ENCODE measurements at places on chromosomes 12 and 14. TPM values are rescaled to one million over a fixed set of nuclear protein-coding genes. Genes with fewer than 3 reads are reported as not detected.
A peak's percentile ranks its signal among the peaks of the same experiment; 100 is the strongest.

GRCh38 chr12:2806700-2807099 is 5.8 kb upstream of the ITFG2 start:
- H3K27me3 ChIP-seq = no peaks in the 10 kb centered on the region
- peaks cover 20% of the 10 kb centered on the region for H3K36me3 ChIP-seq
- H3K27ac ChIP-seq = no peak overlapping the region
- H3K4me3 ChIP-seq = no peak overlapping the region
- peaks cover 14% of the 10 kb centered on the region for H3K4me1 ChIP-seq

- DNase-seq = no peak
- no peak overlapping the region for H3K27ac ChIP-seq
- no peak overlapping the region for H3K4me3 ChIP-seq
- no peaks in the 10 kb centered on the region for H3K27me3 ChIP-seq
- H3K4me1 ChIP-seq = peaks cover 25% of the 10 kb centered on the region
Measured at GRCh38 chr14:61430066-61430757, 108.8 kb downstream of the PRKCH start.

- no peaks in the 10 kb centered on the region for H3K4me1 ChIP-seq
- H3K27ac ChIP-seq = no peak overlapping the region
- H3K27me3 ChIP-seq = no peaks in the 10 kb centered on the region
- no peak overlapping the region for H3K4me3 ChIP-seq
Measured at GRCh38 chr12:120134307-120134980, 17.9 kb upstream of the RAB35 start.

DNA sequence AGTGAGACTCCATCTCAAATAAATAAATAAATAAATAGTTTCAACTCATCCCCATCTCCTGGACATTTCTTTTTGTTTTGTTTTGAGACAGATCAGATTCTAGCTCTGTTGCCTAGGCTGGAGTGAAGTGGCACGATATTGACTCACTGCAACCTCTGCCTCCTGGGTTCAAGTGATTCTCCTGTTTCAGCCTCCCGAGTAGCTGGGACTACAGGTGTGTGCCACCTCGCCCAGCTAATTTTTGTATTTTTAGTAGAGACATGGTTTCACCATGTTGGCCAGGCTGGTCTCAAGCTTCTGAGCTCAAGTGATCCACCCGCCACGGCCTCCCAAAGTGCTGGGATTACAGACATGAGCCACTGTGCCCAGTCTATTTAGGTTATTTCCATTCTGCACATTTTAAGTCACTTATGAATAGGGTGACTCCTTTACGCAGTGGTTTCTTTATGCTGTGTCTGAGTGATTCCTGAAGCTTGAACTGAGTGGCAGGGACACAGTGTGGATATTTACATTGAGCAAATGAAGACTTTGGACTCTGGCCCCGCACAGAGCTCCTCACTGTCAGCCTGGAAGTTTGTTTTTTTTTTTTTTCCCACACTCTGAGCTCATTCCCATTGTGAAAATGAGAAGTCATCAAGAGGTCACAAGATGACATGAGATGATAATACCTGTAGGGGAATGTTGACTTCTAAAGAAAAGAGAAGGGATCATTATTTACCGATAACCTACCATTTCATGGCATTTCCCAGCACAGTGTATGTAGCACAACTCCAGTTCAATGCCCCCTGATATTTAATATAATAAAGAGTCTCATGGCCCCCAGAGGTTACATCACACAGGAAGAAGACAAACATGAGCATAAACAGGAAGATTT is 72.6 kb downstream of the TBX3 start:
- no peak overlapping the region for H3K4me3 ChIP-seq
- peak overlapping the region; percentile 79 for H3K27ac ChIP-seq
- no peaks in the 10 kb centered on the region for H3K27me3 ChIP-seq
- peaks cover 10% of the 10 kb centered on the region for H3K4me1 ChIP-seq
- no peaks in the 10 kb centered on the region for H3K36me3 ChIP-seq

GRCh38 chr12:93896952-93897351 is 219.8 kb downstream of the CRADD start:
- H3K27me3 ChIP-seq = no peaks in the 10 kb centered on the region
- H3K4me3 ChIP-seq = no peak overlapping the region
- DNase-seq = no peak
- H3K4me1 ChIP-seq = peaks cover 37% of the 10 kb centered on the region
- peaks cover under 1% of the 10 kb centered on the region for H3K36me3 ChIP-seq
- no peak overlapping the region for H3K27ac ChIP-seq

The SRRM4 gene
- total RNA-seq = 1.9 TPM

The LGR5 gene
- total RNA-seq = 0.54 TPM

The PLEK2 gene
- total RNA-seq = not detected

The BEGAIN gene
- total RNA-seq = 5.1 TPM

The ANKRD9 gene
- 22.1 TPM for total RNA-seq
